SK-N-MC (cell line): ENCODE measurements at places on chromosomes 12 and 14.

GRCh38 chr14:69161590-69161989 lies 8.7 kb upstream of the DCAF5 start:
- no peak for DNase-seq

DNA sequence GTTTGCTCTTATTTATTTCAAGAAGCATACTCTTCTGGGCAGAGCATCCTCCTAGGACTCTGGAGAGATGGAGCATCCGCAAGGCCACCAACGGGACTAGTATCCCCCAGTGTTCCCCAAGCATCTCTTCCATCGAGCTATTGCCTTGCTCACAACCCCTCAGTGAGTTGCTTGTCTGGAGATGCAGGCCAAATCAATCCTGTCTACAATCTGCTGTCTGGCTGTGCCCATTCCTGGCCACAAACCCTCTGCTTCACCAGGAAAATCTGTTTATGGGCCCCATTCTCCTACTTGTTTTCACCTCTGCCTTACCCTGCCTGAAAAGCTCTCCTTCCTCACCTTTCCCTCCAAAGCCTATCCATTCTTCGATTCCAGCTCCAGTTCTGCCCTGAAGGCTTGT lies 219.2 kb downstream of the CACNA1C start:
- no peak for DNase-seq

GRCh38 chr12:46722394-46723185 lies 103.2 kb downstream of the SLC38A4 start:
- no peak for DNase-seq

- peak; percentile 45 for DNase-seq
These were observed 235.5 kb downstream of the AKAP6 start for GRCh38 chr14:32564596-32564995.

DNA sequence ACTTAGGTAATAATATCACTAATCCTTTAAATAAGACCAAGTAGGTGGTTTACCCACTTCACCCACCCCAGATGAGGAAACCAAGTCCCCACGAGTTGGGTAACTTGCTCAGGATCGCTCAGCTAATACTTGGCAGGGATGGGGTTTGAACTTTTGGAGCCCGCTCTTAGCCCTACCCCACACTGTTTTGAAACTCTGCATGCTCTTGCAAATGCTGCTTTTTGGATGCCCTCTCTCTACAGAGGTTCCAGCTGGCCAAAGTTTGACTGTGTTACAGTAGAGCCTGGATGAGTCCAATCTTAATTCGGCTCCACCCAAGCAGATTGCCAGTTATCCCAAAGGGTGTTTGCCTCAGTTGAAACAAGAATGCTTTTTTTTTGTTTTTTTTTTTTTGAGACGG lies 6.8 kb downstream of the PLEKHG3 start:
- DNase-seq, result no peak
